Upper lobe of right lung (tissue), 1 donor: ENCODE measurements at places on chromosomes 1 and 21.

- DNase-seq = no peak
These were observed 10.8 kb upstream of the NFASC start for GRCh38 chr1:204859861-204860267.

DNA sequence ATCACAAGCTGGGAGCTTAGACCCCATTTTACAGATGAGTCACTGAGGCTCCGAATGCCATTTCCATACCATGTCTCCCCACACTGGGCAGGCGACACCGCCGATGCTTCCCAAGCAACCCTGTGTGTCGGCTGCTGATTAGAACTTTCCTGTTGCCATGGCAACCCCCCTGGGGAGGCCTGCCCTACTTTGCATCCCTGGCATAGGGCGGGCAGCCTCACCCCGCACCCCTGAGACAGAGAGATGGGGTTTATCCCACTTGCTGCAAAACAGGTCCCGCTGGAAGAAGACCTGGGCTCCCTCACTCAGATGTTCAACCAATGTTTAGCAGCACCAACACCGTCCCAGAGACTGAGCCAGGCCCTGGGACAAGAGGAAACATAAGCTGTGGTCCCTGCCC is 81.5 kb downstream of the CAMK2N1 start:
- no peak for DNase-seq

DNA sequence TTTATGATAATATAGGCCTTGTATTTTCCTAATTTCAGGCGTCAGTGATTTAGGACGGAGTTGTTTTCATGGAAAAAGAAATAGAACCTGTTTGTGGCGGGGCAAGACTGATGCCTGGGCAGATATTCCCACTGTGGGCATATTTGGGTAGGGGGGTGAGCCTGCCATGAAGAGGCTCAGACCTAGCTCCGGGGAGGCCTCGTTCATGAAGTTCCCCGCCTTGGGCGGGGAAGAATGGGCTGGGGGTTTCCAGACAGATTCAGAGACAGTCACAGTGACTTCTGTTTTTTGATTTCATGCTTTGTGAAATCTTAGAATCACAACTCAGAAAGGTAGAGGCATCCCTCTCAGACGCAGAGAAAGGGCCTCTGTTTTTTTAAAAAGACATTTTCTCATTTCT is 36.1 kb downstream of the RUNX3 start:
- no peak for DNase-seq

GRCh38 chr1:22362626-22363402 is 88.8 kb upstream of the ZBTB40 start:
- DNase-seq = no peak

- no peak for DNase-seq
These were observed 174.2 kb downstream of the PTPRU start for GRCh38 chr1:29410476-29410875.

DNA sequence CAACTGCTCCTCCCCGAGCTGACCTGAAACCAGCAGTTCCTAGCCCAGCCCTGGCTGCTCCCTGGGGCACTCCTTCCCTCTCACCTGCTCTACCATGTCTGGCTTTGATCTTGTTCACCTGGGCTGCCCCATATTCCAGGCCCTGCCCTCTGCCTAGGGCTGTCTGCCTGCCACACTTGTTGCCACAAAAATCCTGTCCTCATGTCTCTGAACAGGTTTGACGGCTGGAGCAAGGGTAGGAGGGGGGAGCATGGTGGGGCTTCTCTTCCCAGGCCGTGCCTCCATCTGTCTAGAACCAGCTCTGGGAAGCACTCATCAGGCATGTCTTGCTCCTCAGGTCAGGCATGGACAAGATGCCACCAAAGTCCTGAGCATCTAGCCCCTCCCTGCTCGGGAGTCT is 44.3 kb upstream of the WNT2B start:
- peak; percentile 69 for DNase-seq

- peak; percentile 9 for DNase-seq
These were observed 28.5 kb downstream of the CAMK1G start for GRCh38 chr1:209611771-209612570.

GRCh38 chr1:99814373-99814900 is 35.7 kb upstream of the AGL start:
- DNase-seq = no peak

DNA sequence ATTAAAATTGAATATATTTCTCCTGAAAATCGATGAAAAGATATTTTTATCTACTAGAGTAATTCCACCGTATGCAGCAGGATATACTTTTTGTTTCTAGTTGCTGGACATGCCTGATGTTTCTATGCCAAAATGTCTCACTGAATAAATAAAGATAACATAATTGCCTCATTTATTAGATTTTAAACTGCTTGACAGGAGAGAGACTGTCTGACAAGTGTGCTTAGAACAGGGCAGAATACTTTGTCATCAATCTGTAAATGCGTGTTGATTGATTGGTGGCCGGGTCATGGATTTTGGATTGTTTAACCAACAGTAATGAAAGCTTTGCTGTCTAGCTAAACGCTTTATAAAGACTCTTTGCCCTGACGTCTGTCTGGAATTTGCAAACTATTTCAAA is 339.0 kb downstream of the CHRM3 start:
- no peak for DNase-seq

GRCh38 chr1:55679971-55680370 is 464.8 kb upstream of the USP24 start:
- DNase-seq = no peak

DNA sequence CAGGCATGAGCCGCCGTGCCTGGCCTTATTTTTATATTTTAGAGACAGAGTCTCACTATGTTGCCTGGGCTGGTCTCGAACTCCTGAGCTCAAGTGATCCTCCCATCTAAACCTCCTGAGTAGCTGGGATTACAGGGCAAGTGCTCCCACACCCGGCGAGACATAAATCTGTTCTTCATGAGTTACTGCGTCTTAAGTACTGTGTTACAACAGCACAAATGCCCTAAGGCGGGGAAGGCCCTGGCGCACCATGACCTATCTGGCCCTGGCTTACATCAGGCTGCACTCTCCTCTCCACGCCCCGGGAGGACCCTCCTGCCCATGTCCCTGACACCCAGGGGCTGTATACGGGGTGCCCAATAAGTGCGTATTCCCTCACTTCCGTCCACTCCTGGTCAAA is 4.3 kb downstream of the GPR153 start:
- DNase-seq = no peak

GRCh38 chr1:9198538-9199361 is 35.8 kb upstream of the H6PD start:
- no peak for DNase-seq

- no peak for DNase-seq
These were observed 24.5 kb downstream of the HUNK start for GRCh38 chr21:31897311-31897710.

- DNase-seq = no peak
These were observed 110.0 kb downstream of the ADSS2 start for GRCh38 chr1:244341455-244342450.

- DNase-seq = no peak
These were observed 78.0 kb downstream of the HLX start for GRCh38 chr1:220957233-220957605.

DNA sequence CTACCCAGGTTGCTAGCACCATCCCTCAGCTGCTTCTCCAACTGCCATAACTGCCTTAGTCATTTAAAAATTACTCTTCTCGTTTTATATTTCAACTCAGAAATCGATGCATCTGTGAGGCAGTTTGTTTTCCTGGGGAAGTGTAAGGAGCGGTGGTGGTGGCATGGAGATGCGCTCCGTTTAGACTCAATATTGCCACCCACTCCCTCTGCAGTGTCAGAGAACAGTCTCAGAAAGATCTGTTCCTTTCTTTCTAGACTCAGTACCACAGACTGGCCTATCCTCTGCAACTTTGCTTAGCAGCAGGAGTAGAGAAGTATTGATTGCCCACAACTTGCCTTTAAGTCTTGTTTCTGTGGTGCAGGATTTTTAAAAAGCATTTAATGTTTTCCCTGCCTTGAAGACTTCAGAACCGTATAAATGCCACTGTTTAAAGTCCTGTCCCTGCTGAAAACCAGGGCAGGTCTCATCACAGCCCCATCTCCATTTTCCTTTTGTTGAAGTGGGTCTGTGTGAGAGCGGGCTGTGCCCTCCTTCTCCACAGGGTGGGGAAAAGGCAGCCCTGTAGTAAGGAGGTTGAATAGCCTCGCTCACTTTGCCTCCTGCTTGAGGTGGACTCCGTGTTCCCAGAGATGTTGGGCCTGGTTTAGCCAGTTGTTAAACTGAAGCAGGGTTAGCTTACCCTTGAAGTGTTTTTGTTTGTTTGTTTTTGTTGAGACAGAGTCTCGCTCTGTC is 105.2 kb downstream of the NFIA start:
- DNase-seq = no peak

- peak; percentile 77 for DNase-seq
These were observed 34.9 kb upstream of the RUNX3 start for GRCh38 chr1:24964811-24965570.

GRCh38 chr1:161200421-161200991 is 1.7 kb upstream of the ADAMTS4 start:
- no peak for DNase-seq
